SJSA1 (cell line): ENCODE measurements at places on chromosomes 3 and 15. TPM values are rescaled to one million over a fixed set of nuclear protein-coding genes. Genes with fewer than 3 reads are reported as not detected.
A peak's percentile ranks its signal among the peaks of the same experiment; 100 is the strongest.

GRCh38 chr3:161540594-161540993, 44.0 kb downstream of the OTOL1 start:
- H3K36me3 ChIP-seq = no peaks in the 10 kb centered on the region
- no peaks in the 10 kb centered on the region for H3K4me1 ChIP-seq
- H3K27me3 ChIP-seq = no peaks in the 10 kb centered on the region

GRCh38 chr3:151925419-151925818, 52.0 kb downstream of the SUCNR1 start:
- no peak for DNase-seq
- peaks cover 42% of the 10 kb centered on the region for H3K4me1 ChIP-seq
- H3K27ac ChIP-seq = peak overlapping the region; percentile 89
- no peaks in the 10 kb centered on the region for H3K27me3 ChIP-seq
- no peak overlapping the region for H3K4me3 ChIP-seq

DNA sequence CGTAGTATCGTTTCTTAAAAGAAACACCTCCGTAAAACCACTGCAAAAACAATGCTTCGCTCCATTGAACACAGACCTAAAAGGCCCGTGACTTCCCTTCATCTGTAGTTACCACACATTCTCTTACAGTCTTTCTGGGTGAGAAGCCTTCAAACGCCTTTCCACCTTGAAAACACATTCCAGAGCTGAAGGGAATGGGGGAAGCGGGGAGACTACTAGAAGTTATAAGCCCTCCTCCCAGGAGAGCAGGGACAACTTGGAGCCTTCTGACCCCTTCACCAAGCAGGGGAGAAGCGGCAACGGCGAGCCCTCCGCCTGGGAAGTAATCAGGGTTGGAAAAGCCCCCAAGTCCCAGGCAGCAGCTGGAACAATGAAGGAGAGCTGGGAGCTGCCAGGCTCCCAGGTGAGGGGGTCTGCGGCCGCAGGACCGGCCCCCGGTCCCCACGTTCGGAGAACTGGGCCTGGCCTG, 461 bp downstream of the SECISBP2L start:
- DNase-seq = no peak
- peak overlapping the region; percentile 15; the same call in 1 of the 2 replicates for H3K27ac ChIP-seq
- H3K4me1 ChIP-seq = peaks cover 11% of the 10 kb centered on the region
- H3K4me3 ChIP-seq = peak overlapping the region; percentile 92
- no peaks in the 10 kb centered on the region for H3K36me3 ChIP-seq

CPLX3 gene
- 0.13 TPM in 1 of 2 replicates, not detected in the other for total RNA-seq
